ENCODE measurements at places on chromosomes 2 and 18.

DNA sequence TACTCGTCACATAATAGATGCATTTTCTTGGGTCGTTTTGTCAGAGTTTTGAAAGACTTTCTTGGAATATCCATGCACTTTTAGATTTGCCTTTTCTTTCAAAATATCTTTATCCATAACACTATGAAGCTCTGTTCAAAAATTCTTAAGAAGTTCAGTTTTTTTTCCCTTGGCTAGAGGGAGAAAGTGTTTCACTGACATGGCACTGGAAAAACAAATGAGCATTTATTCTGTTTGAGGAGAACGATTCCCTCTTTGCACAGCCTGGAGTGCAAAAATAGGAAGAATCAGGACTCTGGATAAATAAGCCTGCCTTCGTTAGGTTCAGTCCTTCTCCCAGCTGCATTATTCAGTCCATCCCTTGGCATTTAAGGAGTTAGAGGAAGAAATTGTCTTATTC is 91.0 kb upstream of the RPE start:
- no peak for DNase-seq

DNA sequence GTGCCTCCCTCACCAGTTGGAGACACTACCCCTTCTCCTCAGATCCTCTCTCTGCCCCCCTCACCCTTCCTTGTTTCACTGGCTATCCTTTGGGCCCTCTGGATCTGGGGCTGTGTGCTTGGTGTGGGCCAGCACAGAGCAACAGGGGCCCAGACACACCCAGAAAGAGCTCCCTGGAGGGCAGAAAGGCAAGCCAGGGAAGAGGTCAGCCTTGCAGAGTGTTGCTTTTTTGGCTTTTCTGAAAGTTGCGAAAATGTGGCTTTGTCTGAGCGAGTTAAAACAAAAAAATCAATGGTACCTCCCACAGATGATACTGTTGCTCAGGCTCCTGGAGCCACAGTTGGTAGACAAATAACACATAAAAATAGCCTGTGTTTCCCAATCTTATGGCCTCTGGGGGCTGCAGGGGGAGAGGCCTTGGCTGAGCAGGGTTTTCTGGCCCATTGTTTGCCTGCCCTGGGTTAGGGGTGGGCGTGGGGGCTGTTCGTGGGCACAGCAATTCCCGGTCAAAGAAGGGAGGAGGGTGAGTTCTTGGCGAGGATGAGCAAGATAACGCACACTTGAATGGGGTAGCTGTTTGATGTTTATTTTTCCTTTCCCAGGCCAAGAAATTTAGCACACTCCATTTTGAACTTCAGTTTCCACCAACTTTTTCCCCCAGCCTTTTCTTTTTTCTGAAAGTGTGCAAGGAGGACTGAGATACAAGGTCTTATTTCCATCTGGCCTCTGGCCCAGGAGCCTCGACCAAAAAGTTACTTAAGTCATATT is 167.0 kb upstream of the HAAO start:
- DNase-seq = no peak

DNA sequence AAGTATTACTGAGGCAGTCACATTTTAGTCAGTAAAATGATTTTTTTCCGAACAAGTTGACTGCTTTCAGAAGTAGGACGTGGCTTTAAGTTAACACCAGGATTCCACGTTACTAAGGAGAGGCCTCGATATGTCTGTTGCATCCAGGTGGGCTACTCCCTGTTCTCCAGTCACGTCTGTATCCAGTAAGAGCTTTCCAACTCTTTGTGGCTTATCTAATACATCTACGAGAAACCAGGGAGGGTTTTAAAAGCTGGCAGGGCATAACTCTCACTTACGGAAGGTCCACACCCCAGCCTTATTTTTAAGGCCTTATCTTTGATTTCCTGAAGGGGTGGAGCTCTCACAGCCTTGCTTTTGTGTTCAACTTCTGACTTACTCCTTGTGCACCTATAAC is 99.2 kb downstream of the SLC8A1 start:
- DNase-seq = no peak

GRCh38 chr2:158255257-158255656 is 153.6 kb downstream of the UPP2 start:
- no peak for DNase-seq

- no peak for DNase-seq
Measured at GRCh38 chr18:60092073-60092472, 192.3 kb downstream of the PMAIP1 start.

GRCh38 chr2:232598293-232598692 is 35.1 kb upstream of the EFHD1 start:
- no peak for DNase-seq

- no peak for DNase-seq
Measured at GRCh38 chr18:12750715-12751502, 48.1 kb downstream of the PSMG2 start.

GRCh38 chr2:168278424-168278888 is 31.1 kb upstream of the STK39 start:
- DNase-seq = no peak

GRCh38 chr2:217262911-217263310 is 403.0 kb upstream of the TNP1 start:
- no peak for DNase-seq

All from stimulated activated CD4-positive, alpha-beta T cell treated with anti-CD3 and anti-CD28 coated beads, Interleukin-1b, Interleukin-23, amount 100 ng/mL, for 4 hours (primary cell).